ENCODE measurements at places on chromosomes 6 and 20.

DNA sequence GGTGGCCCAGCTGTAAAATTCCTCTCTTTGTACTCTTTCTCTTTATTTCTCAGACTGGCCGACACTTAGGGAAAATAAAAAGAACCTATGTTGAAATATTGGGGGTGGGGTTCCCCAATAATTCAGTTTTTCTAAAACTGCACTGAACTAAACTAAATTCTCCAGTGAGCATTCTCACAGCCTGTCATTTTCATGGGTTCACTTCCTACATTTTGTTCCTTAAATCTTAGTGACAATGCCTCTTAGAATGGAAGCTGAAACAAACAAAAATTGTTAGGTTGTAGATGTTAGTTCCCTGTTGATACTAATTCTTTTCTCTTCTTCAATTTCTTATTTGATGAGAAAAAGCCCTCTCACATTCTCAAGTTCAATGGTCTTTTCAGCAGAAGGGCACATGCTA lies 35.8 kb upstream of the IFNGR1 start:
- DNase-seq: no peak

DNA sequence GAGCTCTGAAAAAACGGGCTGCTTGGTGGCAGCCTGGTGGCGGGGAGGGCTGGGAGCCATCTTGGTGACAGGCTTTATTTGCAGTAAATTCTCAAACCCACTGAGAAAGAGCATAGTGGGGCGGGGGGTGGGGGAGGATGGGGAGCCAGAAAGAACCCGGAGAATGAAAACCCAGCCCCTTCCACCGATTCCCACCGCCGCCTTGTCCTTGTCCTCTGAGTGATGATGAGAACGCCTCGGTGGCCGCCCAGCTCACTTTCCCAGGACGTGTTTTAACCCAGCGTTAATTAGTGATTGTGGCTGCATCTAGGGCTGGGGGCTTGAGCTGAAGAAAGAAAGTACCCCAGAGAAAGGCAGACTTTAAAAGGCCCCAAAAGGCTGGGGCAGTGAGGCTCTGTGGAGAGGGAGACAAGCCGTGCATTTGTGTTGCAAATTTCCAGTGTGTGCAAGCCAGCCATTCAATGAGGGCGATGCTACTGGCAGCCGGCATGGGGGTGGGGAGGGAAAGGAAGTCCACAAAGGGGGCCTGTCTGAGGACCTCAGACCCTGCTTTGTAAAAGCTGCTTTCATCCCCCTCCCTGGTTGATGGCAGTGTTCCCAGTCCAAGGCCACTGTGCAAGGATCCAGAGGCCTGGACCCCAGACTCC lies 6.2 kb upstream of the GHRH start:
- DNase-seq: no peak

- no peak for DNase-seq
Measured at GRCh38 chr6:151747896-151748295, 59.6 kb upstream of the ESR1 start.

- no peak for DNase-seq
Measured at GRCh38 chr6:106178900-106179299, 92.8 kb downstream of the PRDM1 start.

DNA sequence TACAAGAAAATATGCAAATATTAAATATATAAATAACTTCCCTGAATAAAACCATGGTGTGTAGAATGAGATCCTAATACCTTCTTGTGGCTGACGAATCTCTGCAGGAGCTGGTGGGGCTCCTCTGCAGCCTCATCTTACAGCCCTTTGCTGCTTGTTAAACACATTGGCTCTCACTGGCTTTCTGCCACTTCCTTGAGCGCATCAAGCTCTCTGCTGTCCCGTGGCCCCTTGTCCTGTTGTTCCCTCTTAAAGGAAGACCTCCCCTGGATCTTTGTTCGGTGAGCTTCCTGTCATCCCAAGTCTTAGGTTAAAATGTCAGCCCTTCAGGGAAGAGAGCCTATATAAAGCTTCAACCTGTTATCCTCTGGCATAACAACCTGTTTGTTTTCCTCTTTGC lies 519.6 kb downstream of the DOK5 start:
- DNase-seq: no peak

DNA sequence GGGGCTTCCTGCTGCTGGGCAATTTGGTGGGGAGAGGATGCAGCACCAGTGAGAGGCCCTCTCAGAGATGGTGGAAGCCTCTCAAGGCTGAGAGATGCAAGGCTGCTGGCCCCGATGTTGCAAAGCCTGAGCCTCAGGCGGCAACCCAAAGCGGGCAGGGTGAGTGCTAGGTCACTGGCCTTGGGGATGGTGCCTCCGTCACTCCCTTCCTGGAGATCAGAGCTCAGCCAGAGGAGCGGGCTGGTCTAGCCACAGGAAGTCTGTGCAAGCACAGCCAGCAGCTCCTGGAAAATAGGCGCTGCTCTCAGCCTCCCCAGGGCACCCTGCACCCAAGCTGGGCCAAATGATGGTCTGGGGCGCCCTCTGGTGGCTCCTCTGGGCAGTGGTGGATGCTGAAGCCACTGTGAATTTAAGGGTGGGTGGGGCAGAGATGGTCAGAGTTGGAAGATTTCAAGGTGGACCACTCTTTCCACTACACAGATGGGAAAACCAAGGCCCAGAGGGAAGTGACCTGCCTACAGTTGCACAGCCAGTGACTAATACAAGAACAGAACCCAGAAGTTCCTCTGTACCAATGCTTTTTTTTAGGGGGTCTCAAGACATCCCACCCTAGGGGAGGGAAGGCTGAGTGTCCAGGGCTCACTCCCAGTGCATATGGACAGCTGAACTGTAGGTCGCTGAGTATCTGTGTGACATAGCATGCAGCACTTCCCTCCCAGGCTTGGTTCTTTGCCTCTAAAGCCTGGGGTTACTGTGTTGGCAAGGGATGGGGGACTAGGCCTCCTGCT lies 20.8 kb downstream of the C20orf203 start:
- peak; percentile 83 for DNase-seq

- DNase-seq: no peak
Measured at GRCh38 chr20:45377269-45377668, 856 bp downstream of the TP53TG5 start.

DNA sequence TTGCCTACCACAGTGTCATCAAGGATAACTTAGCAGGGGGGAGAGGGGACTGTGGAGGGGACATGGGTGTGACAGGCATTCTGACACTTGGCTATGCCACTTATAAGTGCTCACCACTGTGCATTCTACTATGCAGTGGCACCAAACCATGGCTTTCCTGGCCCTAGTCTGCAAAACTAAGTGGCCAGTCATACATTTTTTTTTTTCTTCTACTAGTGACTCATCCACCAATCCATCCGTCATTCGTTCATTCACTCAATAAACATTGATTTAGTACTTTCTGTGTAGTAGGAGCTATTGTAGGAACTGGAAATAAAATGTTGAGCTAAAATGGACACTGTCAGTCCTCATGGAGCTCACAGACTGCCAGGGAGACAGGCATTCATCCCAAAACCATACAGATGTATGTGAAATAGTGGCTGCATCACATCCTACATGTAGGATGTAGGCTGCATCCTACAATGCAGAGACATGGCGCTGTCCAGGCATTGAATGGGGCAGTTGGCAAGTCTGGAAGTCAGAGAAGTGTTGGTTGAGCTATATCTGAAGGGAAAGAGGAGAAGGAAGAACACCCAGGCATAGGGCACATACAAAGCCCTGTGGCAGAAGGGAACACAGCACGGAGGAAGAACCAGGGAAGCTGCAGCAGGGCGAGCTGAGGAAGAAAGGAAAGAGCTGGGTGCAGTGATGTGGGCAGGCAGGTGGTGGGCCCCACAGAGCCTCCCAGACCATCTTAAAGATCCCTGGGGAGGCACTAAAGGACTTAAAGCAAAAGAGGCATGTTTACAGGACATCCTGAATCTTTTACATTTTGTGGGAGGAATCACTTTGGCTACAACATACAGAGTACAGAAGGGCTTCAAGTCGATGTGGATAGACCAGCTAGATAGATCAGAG lies 224.4 kb downstream of the UST start:
- DNase-seq: no peak

- no peak for DNase-seq
Measured at GRCh38 chr6:44294832-44295791, 18.0 kb downstream of the AARS2 start.

- DNase-seq: no peak
Measured at GRCh38 chr6:43170417-43170930, 595 bp upstream of the SRF start.

- no peak for DNase-seq
Measured at GRCh38 chr6:4280031-4280430, 144.7 kb upstream of the ECI2 start.

DNA sequence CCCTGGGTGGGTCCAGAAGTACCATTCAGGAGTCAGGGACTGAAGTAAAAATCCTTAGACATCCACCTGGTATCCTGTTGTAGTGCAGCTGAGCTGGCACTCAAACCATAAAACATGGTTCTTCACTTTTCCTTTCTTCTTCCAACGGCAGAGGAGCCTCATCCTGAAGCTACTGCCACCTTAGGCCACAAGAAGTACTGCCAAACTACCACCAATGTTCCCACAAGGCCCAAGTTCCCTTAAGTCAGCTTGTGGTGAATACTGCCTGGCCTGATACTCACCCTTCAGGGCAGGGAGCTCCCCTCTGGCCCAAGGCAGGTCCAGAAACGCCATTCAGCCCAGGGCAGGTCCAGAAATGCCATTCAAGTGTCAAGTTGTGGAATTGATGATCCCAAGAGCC lies 1053.4 kb upstream of the CITED2 start:
- no peak for DNase-seq

DNA sequence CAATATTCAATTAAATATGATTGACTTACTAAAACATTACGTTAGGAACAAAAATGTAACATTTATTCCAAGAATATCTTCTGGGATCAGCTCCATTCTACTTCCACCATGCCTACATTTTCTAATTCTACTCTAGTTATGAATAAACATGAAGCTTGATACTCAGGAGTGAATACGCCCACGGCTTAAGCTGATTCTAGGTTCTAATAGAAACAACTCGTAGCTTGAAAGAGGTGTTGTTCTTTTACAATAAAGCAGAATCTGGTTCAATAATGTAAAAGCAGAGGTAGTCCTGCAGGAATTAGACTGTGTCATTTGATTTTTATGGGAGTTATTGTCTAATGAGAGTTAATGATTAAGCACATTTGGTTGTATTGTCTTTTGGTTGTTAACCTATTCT lies 107.3 kb upstream of the OLIG3 start:
- no peak for DNase-seq

DNA sequence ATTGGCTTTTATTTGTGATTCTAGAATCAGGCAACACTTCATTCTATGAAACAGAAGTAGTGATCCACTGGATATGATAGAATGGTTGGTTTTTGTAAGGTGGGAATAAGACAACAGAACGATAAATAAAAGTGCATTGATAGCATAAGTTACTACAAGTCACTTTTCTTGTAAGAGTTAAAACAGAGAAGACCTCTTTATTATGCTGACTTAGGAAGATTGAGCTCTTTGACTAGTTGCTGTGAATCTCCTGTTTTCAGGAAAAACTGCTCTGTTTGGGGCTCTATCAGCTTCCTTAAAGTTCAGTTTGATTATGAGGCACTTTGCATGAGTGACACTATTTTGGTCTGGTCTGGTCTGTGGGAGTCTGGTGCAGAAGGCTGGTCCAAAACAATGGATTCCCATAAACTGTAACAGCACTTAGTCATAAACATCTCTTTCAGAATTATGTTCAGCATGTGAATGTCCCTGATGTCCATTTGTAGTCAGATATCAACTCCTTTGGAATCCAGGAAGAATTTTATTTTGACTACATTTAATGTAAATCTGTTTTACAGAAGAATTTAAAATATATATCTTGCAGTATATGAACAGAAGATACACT lies 35.0 kb upstream of the DSE start:
- no peak for DNase-seq

DNA sequence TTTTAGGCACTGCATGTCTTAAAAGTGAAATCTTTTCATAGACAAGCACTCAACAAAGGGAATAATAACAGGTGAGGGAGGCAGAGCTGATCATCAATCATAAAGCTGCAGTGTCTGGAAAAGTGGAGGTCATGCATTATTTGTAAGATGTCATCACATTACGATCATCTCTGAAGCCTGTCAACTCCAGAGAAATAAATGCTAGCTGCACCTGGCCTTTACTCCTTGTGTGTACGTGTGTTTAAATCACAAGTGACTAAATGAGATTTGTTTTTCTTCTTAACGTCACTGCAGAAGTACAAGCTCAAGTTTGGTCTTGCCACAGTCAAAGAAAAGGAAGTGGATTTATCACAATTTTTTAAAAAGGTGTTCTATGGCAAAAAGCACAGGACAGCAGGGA lies 275.5 kb upstream of the SGK1 start:
- DNase-seq: no peak

GRCh38 chr6:1538369-1538768 lies 71.3 kb upstream of the FOXC1 start:
- no peak for DNase-seq

DNA sequence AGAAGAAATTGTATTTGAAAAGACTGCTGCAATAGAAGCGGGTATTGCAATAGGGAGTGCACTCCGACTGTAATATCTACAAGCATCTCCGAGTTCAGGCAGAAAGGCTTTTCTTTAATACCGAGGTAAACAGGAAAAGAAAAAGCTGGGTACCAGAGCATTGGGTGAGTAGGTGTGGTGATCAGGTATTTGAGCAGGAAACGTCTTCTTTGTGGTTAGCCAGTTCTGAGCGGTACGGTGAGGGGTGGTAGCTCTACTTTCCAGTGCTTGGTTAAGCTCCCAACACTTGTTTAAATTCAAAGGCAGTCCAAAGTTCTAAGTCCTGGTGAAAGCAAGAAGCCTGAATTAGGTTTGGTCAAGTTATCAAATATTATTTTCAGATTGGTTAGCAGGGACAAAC lies 404.1 kb downstream of the LMBRD1 start:
- DNase-seq: no peak

DNA sequence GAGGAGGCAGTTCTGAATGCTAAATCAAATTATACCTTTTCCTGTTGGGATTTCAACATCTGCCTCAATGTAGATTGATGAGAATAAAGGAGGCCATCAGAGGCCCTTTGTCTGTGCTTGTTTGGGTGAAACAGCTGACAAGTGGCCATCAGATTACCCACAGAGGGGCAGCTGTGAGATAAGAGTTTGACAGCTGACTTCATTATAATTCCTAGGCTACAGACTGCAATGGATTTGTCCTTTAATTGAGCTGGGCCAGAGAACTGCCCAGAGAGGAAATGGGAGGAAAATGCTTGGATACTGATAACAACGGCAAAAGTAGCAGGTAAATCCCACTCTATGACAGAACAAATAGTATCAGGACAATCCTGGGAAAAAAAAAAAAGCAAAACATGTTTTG lies 649.4 kb downstream of the HDGFL1 start:
- DNase-seq: no peak

- DNase-seq: no peak
Measured at GRCh38 chr6:80605165-80605989, 498.9 kb downstream of the BCKDHB start.

DNA sequence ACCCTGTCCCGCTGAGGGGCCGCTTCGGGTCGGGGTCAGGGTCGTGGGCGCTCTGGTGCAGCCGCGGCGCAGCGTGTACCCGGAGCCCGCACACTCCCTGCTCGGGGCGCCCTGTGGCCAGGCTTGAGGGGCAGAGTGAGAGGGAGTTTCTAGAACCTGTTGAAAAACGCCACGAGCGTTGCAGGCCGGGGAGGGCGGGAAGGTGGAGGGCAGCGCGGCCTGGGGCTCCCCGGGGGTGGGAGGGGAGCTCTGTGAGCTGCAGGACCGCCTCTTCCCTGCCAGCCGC lies 539 bp upstream of the BHLHE23 start:
- no peak for DNase-seq

Measured in T-cell (primary cell).